ENCODE measurements at places on chromosomes 16 and 17.

- no peak for DNase-seq
Observed at GRCh38 chr17:71921796-71922195, 199.0 kb upstream of the SOX9 start.

DNA sequence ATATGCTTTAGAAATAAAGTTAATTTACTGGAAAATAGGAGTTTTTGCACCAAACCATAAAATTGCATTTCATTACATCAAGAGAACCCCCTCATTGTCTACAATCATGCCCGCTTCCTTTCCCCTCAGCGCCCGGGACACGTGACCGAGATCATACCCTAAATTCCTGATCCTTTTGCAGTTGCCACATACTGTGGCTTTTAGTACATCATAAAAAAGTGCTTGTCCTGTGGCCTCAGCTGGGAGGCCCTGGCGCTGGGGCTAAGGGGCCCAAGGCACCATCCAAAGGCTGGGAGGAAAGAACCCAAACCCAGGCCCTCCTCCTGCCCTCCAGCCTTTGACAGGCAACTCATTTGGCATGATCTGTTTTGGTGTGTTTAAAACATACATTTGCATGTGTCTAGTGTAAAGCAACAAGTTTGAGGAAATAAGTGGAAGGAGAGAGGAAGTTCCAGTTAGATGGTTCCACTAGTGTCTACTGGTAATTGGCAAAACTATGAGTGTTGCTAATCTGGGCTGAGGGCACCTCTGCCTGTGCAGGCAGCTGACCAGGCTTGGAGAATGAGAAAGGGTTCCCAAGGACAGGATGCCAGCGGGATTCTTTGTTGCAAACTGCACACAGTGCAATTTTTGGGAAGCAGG, 6.0 kb downstream of the CDK5R1 start:
- no peak for DNase-seq

DNA sequence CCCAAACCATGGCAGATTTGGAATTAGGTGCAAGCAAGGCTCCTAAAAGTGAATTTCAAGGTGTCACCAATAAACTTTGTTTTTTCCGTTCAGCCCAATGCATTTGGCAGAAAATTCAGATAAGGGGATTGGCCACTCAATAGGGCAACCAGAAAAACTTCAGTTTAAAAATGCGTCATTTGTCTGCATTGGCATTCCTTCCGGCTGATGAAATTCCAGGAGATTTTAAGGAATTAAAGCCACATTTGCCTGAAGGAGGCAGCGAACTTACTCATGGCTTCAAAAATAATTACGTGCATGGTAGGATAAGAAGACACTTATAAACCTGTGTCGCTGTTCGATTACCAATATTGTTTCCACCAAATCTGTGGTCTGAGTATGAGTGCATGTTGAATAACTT, 151.9 kb downstream of the SALL1 start:
- no peak for DNase-seq

GRCh38 chr16:27326738-27327585, 13.2 kb downstream of the IL4R start:
- DNase-seq: peak; percentile 18

GRCh38 chr17:19726631-19727376, 10.4 kb upstream of the SLC47A2 start:
- DNase-seq: no peak

- no peak for DNase-seq
Observed at GRCh38 chr16:22282254-22282892, 14.8 kb upstream of the POLR3E start.

- no peak for DNase-seq
Observed at GRCh38 chr17:2137342-2138098, 82.6 kb downstream of the HIC1 start.

DNA sequence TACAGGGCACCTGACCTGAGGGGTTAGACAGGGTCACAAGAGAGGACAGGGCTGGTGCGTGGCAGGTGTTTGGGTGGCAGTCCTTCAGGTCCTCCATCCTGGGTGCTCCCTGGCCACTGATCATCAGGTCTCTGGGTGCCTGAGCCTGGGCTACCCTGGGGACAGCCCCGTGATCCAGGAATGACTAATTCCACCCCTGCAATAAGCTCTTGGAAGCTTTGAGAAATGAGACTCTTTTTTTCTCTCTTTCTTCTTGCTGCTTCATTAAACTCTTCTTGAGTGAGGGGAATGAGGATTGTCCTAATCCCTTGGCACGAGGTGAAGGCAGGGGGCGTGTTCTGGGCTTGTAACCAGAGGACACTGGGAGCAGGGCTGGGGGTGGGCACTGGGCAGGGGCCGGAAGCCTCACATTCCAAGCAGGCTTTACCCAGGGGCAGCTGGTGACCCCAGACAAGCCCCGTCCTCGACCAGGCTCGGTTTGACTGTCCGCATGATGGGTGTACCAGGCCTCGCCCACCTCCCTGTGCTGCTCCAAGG, 21.4 kb upstream of the SPNS2 start:
- DNase-seq: no peak

DNA sequence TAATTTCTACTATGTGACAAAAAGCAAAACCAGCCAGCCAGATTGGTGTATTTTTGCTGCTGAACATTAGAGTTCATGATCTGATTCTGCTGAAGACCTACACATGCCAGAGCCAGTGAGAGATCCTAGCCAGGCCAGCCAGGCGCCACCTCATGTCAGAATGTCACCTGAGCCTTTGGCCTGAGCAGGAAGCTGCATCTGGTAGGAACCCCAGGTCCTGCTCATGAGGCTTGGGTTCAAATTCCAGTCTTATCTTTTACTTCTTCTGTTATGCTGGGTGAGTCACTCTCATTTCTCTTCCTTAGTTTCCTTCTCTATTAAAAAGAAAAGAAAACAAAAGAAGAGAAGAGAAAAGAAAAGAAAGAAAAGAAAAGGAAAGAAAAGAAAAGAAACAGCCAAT, 585.1 kb upstream of the CDH5 start:
- no peak for DNase-seq

GRCh38 chr17:33944412-33944811, 310.7 kb upstream of the CCL2 start:
- no peak for DNase-seq

- DNase-seq: no peak
Observed at GRCh38 chr16:78494674-78495073, 395.2 kb downstream of the WWOX start.

DNA sequence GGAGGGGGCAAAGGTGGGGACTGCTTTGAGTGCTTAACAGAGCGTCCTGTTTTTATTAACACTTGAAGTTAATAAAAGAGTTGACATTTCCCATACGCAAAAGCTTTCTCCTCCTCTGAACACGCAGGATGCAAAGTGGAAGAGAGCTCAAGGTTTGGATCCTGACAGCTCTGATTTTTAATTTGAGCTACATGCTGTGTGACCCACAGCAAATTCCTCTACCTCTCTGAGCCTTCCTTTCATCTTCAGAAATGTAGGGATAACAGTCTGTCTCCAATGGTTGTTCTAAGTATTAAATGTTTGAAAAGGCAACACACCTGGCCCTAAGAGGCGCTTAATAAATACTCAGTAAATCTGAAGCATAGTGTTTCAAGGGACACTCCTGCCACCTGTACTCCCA, 93.0 kb downstream of the CDYL2 start:
- DNase-seq: no peak

DNA sequence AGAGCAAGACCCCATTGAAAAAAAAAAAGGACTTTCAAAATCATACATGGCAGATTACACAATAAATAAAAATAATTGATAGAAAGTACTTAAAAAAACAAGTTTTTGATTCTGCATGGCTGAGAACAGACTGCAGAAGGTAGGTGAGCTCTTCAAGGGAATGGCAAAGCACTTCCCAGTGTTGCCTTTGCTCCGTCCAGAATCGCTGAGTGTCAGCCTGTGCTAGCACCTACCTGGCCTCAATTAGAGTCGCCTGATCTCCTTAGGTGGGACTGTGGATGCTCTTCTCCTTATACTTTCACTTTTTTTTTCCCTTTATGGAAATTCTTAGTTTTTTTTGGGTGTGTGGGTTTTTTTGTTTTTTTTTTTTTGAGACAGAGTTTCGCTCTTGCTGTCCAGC, 6.0 kb upstream of the TMEM220 start:
- DNase-seq: no peak

GRCh38 chr17:2418572-2418971, 17.7 kb upstream of the MNT start:
- DNase-seq: no peak

GRCh38 chr16:86030116-86030515, 131.2 kb downstream of the IRF8 start:
- DNase-seq: no peak

DNA sequence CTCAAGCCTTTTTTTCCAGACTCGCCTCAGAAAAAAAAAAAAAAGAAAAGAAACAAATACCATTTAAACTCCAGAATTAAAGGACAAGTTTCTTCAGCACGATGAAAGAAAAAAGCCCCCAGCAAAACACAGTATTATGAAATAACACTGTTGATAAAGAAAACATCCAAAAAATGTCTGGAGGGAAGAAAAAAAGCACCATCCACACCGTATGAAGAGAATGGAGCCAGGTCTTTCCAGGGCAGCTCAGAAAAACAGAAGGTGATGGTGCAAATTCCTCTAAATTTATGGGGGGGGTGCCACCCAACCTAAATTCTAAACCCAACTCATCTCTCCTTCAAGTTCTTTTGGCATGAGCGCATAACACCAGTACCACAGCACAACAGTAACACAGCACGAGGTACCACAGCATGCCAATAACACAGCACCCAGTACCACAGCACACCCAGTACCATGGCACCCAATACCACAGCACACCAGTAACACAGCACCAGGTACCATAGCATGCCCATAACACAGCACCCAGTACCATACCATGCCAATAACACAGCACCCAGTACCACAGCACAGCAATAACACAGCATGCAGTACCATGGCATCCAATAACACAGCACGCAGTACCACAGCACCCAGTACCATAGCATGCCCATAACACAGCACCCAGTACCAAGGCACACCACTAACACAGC, 19.0 kb downstream of the AXIN1 start:
- no peak for DNase-seq

DNA sequence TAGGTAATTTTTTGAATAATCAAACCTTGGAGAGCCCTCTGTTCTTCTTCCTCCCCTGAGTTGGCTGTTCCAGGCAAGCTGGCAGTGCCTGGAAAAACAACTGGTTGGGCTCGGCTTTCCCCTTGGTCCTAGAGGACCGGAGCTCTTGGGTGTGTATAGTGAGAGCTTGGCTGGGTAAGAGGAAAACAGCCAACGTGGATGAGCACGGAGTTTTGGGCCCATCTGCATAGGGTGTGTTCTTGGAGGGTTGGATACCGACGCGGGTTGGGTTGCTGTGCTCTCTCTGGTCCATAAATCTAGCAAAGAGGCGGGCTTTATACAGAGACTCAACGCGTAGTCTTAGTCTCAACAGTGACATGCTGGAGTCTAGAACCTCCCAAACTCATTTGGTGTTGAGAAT, 23.2 kb downstream of the ITGB3 start:
- no peak for DNase-seq

GRCh38 chr17:83097831-83098230, 18.4 kb downstream of the METRNL start:
- DNase-seq: no peak

DNA sequence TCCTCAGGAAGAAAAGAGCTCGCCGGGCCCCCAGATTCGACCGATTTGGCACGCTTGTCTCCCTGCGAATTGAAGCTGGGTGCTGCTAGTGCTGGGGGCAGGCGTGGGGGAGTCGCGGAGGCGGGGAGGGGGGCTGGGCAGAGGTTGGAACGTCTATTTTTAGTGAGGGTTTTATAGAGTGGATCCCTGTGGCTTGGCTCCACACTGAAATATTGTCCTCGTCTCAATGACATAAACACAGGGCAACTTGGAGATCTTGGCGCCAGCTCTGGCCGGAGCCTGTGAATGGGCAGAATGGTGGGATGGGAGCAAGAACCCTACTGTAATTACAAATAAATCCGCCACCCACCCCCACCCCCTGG, 15.7 kb upstream of the NOG start:
- no peak for DNase-seq

DNA sequence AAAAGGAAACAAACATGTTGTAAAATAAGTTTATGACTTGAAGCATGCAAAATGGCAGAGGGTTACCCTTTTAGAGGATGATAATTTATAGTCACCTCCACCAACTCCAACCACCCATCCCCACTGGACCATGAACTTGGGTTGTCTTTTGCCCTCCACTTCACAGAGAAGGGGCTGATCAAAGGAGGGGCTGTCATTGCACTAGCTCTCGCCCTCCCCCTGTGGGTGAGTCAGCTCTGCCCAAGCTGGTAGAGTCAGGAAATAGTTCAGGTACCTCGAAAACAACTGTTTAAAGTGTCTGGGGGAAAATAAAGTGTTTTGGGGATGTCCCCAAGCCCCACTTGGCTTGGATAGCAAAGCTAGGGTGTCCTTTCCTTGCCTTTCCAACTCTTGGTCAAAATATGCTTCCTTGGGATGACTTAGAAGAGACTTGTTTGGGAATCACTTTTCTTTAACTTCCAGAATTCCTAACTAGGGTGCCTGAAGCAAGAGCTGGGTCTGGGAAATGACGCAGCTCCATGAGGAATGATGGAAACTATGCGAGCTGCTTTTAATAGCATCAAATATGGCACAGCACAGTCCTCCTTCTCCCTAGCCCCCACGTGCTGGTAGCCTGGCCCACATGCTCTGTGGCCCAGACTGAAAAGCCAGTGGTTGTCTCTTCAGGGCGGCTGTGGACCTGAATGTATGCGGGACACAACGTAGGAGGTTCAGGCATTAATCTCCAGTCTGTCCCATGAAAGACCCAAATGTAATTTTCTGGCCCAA, 40.7 kb downstream of the TBX4 start:
- DNase-seq: no peak

- no peak for DNase-seq
Observed at GRCh38 chr16:79677799-79678530, 77.4 kb upstream of the MAF start.

DNA sequence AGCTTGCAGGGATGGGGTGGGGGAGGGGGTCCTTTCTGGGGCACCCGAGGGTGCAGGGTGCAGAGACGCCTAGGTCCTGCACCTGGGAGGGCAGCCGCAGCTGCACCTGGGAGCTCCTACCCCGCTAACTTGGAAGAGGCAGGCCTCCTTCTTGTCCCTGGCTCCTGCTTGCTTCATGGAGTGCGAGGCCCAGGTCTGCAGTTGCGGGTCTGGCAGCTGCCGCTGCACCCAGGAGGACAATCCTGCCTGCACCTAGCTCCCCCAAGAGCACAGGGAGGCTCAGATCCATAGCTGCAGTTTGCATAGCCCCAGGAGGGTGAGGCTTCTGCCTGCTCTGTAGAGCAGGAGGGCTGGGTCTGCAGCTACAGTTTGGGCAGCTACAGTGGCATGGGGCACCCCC, 26.6 kb downstream of the GNGT2 start:
- no peak for DNase-seq

DNA sequence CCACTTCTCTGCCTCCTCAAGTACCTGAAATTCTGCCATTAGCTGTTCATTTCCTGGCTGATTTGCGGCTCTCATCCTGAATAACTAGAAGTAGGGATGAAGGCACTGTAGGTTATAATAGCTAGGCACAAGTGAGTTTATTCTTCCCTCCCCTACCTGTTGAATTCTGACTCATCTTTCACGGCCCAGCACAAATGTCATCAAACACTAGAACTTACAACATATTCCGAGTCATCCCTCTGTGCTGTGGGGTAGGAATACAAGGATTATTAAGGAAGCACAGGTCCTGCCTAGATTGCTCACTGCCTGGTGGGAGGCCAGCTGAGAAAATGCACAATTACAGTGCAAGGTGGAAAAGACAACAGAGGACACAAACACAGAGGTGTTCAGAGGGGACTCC, 103.7 kb upstream of the ASIC2 start:
- DNase-seq: no peak

- DNase-seq: peak; percentile 16
Observed at GRCh38 chr16:813204-813915, 12.8 kb upstream of the GNG13 start.

Data from activated effector memory CD4-positive, alpha-beta T cell treated with Interleukin-2 at 50 U/mL for 16 hours (primary cell).